Activated naive CD8-positive, alpha-beta T cell treated with anti-CD3 and anti-CD28 coated beads, Interleukin-2, amount 50 U/mL, for 24 hours (primary cell): ENCODE measurements at places on chromosomes 13 and 19.

GRCh38 chr13:42276683-42277082, 4.7 kb downstream of the AKAP11 start:
- DNase-seq = no peak

GRCh38 chr19:28234637-28235036, 978.3 kb downstream of the UQCRFS1 start:
- no peak for DNase-seq

DNA sequence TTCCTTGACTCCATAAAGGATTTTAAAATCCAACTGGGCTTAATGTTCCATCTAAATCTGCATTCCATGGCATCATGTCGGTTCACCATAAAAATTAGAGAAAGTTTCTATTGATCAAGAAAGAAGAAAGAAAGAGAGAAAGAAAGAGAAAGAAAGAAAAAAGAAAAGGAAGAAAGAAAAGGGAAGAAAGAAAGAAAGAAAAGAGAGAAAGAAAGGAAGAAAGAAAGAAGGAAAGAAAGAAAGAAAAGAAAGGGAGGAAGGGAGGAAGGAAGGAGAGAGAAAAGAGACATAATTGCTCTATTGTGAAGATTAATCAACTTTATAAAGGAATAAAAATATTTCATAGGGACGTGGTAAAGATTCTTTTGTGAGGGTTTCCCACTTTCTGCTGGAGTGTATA, 329.2 kb downstream of the DLEU7 start:
- no peak for DNase-seq

DNA sequence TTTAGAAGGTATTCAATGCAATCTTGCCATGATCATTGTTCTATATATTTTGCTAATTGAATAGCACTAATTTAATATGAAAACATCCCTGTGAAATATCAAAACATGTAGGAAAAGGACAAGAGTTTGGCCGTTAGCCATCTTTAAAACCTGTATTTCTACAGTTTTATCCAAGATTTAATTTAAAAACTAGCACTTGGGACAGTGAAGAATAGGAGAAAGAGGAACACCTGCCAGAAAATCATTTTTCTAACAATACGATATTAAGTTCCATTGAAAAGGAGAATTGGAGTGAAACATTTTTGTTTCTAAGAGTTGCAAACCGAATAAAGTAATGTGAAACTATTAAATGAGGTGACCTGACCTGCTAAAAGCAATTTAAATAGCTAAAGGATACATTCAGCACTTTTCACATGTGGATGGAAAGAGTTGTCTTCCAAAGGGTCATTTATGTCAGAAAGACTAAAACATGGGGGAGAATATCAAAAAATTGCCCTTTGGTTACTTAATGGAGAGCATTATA, 1673.6 kb upstream of the MIR17HG start:
- no peak for DNase-seq

- no peak for DNase-seq
Measured at GRCh38 chr13:57739089-57739488, 107.5 kb downstream of the PCDH17 start.

- DNase-seq = no peak
Measured at GRCh38 chr19:36113894-36114720, 568 bp downstream of the POLR2I start.

DNA sequence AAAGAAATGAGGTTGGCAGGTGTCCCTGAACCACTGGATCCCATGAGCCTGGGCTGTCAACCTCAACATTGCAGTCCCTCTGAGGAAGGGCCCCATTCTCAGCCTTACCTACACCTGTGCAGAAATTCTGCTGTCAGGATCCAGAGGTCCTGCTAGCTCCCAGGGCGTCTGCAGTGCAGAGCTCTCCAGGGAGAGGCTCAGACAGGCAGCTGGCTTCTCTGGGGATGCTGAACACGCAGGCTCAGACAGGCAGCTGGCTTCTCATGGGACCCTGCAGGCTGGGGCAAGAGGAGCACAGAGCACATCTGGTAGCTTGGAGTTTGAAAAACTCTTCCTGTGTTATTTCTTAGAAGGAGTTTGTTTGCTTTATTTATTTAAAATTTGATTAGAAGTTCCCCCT, 50.9 kb downstream of the TMEM255B start:
- no peak for DNase-seq

GRCh38 chr19:6457958-6458694, 1.5 kb downstream of the SLC25A23 start:
- no peak for DNase-seq

- no peak for DNase-seq
Measured at GRCh38 chr13:31154939-31155338, 6.8 kb downstream of the HSPH1 start.

DNA sequence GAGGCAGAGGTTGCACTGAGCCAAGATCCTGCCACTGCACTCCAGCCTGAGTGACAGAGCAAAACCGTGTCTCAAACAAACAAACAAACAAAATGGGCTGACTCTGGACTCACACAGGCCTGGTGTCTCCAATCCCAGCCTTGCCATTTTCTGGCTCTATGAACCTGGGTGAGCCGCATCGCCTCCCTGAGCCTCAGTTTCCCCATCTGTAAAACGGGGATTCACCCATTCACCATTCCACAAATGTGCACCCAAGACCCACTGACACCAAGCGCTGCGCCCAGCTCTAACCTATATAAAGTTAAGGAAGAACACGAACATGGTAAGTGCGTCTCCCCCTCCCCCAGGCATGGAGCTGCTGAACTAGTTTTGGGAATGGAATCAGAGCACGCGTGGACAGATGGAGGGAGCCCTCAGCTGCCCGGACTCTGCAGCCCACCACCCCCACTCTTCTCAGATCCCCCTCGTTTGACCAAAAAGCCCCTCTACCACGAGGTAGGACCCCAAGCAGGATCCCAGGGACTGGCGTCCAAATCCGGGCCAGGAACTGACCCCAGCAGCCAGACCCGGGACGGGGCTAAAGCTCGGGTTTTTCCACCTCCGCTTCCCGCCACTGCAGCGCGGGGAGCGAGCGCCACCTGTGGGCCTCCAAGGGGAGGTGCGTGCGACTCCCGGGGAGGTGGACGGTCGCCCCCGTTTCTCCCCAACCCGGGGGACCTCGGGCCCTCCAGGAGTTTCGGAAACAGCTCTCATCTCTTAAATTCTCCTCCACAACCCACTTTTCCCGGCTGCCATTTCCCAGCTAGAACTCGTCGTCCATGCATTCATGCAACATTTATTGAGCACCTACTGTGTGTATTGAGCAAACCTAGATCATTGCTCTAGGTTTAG, 33.0 kb upstream of the ADGRE5 start:
- peak; percentile 80 for DNase-seq

DNA sequence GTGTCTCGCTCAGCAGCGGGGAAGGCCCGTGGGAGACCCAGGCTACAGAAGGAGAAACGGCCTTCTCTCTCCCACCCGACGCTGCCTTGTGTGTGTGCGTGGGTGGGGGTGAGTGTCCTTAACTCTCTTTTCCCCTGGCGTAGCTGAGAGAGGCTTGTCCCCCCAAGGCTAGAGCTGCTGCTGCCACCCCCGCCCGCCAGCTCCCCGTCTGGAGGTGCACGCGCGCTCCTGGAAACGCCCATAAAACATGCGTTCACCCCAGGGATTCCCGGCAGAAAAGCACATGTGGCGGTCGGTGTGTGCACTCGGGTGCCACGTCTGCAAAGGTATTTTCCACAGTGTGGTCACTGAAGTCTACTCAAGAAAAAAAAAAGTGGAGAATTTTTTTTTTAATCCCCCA, 36.1 kb downstream of the GADD45B start:
- no peak for DNase-seq

DNA sequence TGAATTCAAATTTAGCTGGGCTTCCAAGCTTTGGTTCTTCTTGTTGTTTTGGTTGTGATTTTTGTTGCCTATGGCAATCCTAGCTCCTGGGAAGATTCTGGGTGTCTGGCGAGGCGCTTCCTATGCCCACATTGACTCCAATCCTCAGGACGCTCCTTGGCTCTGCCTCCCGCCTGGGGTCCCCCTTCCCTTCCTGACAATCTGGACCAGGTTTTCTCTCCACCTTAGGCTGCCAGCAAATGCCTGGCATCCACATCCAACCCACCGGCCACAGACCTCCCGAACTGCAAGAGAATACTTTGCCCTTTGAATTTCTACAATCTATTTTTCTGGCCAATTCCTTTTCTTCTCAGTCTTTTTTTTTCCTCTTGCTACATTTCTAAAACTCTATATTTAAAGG, 186.9 kb upstream of the UBL3 start:
- no peak for DNase-seq

- DNase-seq = no peak
Measured at GRCh38 chr13:39253774-39254173, 215.5 kb downstream of the NHLRC3 start.

DNA sequence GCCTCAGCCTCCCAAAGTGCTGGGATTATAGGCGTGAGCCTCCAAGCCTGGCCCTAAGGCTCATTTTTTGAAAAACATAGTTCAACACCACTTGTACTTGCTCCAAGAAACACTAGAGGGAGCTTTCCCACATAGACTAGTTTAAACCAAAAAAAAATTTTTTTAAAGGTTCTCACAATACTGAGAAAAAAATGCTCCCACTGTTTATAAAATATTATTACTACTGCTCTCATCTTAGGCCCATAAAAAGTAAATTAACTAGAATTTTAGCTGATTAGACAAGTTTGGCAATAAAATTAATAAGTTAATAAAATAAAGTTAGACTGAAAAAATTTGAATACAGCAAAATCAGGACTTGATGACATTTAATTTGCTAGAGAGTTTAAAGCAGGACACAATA, 109.5 kb downstream of the TBC1D4 start:
- DNase-seq = no peak

DNA sequence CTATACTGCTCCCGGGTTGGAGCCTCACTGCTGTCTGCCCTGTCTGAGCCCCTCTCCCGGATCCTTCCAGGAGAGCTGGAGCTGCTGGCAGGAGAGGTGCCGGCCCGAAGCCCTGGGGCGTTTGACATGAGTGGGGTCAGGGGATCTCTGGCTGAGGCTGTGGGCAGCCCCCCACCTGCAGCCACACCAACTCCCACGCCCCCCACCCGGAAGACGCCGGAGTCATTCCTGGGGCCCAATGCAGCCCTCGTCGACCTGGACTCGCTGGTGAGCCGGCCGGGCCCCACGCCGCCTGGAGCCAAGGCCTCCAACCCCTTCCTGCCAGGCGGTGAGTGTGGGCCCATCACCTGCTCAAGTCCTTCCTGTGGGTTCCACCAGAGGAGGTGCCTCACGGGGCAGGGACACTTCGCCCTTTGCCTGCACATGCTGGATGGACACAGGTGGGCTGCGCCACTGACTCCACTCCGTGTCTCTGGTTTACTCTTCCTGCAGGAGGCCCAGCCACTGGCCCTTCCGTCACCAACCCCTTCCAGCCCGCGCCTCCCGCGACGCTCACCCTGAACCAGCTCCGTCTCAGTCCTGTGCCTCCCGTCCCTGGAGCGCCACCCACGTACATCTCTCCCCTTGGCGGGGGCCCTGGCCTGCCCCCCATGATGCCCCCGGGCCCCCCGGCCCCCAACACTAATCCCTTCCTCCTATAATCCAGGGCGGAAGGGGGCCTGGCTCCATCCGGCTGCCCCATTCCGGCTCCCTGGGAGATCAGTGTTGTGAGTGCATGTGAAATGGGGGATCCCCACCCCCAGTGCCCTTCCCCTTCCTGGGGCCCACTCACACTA, 19.8 kb downstream of the EPN1 start:
- no peak for DNase-seq

DNA sequence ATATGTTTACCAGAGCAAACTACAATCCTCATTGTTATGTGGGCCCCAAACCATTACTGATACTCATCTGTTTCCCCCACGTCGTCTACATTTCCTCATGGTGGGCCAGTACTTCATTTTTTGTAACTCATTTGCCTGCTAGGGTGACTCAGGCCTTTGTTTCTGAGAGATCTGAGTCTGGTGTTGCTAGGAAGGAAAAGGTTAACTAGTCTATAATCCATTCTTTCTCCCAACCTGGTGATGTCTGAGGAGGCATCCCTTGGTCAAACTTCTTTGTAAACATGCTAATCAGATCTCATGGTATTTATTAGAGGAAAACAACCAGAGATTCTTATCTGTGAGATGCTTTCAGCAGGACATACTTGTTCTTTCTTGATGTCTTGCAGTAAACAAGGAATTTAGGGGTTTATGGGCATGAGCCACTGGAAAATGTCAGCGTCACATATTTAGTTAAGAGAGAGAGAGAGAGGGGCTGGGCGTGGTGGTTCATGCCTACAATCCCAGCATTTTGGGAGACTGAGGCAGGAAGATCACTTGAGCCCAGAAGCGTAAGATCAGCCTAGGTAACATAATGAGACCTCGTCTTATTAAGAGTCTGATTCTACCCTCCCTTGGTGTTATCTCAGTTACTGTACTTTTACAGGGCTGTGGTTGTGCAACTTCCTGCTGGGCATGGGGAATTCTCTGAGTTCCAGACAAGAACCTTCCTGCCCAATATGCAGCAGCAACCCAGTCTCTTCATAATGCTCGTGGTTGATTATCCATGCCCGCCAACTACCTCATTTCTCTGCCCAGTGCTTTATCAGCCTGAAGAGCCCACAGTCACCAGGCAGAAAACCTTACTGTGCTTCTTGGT, 9.7 kb upstream of the DPRX start:
- DNase-seq = no peak

- DNase-seq = no peak
Measured at GRCh38 chr13:32206097-32206740, 108.9 kb downstream of the ZAR1L start.

DNA sequence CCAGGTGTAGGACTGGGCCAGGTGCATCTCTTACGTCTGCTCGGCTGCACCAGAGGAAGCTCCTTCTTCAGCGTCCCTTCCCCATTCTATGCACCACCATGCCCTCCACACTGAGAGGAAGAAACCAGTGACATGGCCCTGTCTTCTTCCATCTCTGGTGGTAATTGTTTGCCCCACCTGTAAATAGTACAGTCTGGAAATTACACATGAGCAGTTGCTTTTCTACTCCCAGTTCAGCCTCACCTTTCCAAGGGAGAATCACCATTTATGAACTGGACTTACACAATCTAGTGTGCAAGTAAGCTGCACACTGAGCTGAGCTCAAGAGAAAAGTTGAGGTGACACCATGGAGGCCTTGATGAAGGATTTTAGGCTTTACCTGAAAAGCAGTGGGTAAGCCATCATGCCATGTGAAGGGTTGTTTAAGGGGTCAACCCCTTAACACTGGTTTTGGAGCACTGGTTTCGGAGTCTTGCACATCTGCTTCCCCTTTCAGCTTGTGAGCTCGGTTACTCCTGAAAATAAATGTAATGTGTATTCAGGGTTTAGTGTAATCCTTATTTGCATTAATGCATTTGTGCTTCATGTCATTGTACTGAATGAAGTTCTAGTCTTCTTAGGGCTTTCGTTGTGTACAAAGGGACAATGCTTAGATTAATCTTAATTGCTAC, 22.4 kb downstream of the ZNF536 start:
- DNase-seq = no peak

DNA sequence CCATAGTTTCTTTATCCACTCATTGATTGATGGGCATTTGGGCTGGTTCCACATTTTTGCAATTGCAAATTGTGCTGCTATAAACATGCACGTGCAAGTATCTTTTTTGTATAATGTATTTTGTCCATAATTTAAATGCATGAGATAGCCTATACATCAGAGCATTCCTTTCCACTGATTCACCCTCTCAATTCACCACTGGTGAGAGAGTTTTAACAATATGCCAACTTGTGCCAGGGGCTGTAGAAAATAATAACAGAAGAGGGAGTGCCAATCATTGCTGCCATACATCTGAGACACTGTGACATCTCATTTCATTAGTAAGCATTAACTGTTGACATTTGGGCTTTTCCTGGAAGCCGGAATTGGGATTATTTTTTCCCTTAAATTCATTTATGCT, 125.1 kb downstream of the RAP2A start:
- DNase-seq = no peak
